ENCODE measurements at places on chromosomes 12 and 14. TPM values are rescaled to one million over a fixed set of nuclear protein-coding genes. Genes with fewer than 3 reads are reported as not detected.
A peak's percentile ranks its signal among the peaks of the same experiment; 100 is the strongest.

DNA sequence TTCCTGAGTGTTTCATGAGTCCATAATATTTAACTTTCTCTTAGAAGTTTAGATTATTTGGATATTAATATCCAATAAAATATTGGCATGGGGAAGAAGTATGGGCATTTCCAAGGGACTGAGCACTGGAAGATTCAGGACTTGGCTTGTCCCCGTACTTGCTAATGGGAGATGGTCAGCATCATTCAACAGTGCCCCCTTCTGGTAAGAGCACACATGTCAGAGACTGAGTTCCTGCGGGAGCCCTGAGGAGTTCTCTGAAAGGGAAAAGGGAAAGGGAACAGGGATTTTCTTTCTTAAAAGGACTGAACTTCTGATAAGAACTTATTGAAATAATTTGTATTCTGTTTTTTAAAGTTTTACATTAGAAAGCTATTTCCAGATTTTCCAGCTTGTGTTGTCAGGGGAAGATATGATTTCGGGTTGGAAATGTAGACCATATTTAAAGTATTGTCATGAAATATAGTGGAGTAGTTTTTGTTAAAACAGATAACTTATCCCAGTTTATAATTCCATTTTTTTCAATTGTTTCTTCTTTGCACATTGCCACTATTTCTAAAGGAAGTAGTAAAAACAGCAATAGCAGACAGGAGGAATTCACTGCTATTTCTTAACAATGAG, 59.8 kb upstream of the C12orf71 start:
- no peaks in the 10 kb centered on the region for H3K4me1 ChIP-seq
- no peak overlapping the region for H3K27ac ChIP-seq
- peak; percentile 63 for DNase-seq
- no peak overlapping the region for H3K4me3 ChIP-seq
- no peaks in the 10 kb centered on the region for H3K36me3 ChIP-seq
- H3K27me3 ChIP-seq = no peaks in the 10 kb centered on the region

The PROX2 gene
- total RNA-seq = not detected

The TMBIM4 gene
- total RNA-seq = 41.2 TPM

DNA sequence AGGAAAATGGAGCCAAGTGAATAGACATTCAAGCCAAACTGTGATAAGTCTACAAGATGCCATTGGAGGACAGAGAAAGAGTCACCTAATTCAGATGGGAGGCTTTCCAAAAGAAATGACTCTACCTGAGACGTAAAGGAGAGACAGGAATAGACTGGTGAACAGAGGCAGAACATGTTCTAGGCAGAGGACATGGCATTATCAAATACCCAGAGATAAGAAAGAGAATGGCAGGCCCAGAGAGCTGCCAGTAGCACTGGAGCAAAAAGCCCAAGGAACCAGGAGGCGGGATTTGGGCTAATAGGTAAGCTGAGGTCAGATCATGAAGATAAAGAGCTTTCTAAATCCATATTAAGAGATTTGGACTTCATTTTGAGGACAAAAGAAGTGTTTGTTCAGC, 207.1 kb downstream of the AKAP6 start:
- no peak overlapping the region for H3K4me3 ChIP-seq
- no peaks in the 10 kb centered on the region for H3K4me1 ChIP-seq
- no peak overlapping the region for H3K27ac ChIP-seq
- DNase-seq = no peak

DNA sequence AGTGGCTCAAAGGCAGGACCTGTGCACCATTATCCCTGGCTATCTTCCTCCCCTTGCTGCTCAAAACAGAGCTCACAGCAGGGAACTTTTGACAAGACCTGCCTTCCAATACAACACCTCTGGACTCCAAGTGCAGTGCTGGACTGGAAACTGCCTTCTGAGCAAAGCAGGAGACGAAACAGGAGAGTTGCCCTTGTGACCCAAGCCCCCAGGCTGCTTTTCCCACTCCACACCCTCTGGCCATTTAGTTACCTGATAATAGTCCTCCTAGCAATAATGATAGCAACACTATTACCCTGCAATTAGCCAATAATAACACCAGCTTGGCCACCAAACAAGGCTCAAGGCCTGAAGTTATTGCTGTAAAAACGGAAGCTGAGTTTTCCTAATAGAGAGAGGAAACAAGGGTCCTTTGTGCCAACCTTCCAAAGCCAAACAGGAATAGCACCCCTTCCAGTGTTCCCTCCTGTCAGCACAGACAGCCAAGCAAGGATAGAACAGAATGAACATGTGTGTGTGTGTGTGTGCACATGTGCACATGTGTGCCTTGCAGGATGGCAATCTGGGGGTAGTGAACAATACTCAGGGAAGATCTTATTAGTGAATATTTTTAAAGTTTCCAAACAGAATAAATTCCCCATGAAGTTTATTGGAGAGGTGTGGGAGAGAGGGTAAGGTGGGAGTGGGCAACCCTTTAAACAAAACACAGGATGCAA, 9.2 kb upstream of the KRT73 start:
- no peaks in the 10 kb centered on the region for H3K4me1 ChIP-seq
- H3K4me3 ChIP-seq = no peak overlapping the region
- DNase-seq = no peak
- H3K36me3 ChIP-seq = no peaks in the 10 kb centered on the region

DNA sequence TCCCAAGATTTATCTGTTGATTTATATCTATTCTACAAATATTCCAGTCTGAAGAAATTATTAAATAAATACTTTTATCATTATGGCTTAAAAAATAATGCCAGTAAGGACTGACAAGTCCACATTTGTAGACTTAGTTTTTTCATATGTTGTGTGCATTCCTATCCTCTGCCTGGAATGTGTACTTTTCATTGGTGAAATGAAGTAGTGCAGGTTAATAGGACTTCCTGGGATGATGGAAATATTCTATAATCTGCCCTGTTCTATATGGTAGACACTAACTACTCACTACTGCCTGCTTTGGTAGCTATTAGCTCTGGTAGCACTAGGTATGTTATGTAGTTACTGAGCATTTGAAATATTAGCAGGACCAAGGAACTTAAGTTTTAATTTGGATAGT, 86.7 kb downstream of the PCNX1 start:
- H3K4me3 ChIP-seq = no peak overlapping the region
- H3K4me1 ChIP-seq = no peaks in the 10 kb centered on the region
- peaks cover 5% of the 10 kb centered on the region for H3K36me3 ChIP-seq
- H3K27ac ChIP-seq = no peak overlapping the region
- DNase-seq = no peak

GRCh38 chr12:52171950-52172512, 19.8 kb downstream of the KRT80 start:
- no peak overlapping the region for H3K27ac ChIP-seq
- H3K4me1 ChIP-seq = peaks cover 14% of the 10 kb centered on the region
- H3K4me3 ChIP-seq = no peak overlapping the region
- H3K27me3 ChIP-seq = no peaks in the 10 kb centered on the region

The WNT1 gene
- total RNA-seq = not detected

The KRT75 gene
- total RNA-seq = not detected

Measured in astrocyte (in vitro differentiated cells and primary cell).